Heart right ventricle (tissue), 16 donors: ENCODE measurements at places on chromosomes 6 and 20.
A peak's percentile ranks its signal among the peaks of the same experiment; 100 is the strongest.

GRCh38 chr6:118783931-118784550 lies 109.9 kb upstream of the ASF1A start:
- DNase-seq, result no peak

DNA sequence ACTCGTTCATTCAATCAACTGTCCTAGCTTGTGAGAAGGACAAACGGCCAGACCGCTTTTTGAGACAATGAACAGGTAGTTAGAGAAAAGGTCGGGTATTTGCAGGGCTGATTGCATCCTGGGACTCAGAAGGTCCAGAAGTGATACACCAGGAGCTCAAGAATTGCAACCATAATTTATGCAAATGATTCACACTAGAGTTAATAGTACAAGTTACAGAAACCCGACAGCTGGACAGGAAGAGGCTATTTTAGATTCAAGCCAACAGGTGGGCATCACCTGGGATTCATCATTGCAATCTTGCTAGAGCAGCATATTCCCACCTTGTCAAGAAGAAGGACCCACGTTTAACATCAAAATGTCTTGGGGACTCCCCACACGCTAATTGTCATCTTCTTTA lies 83.5 kb downstream of the TNFAIP3 start:
- no peak for DNase-seq

GRCh38 chr20:709991-710779 lies 34.6 kb upstream of the SCRT2 start:
- DNase-seq, result no peak

DNA sequence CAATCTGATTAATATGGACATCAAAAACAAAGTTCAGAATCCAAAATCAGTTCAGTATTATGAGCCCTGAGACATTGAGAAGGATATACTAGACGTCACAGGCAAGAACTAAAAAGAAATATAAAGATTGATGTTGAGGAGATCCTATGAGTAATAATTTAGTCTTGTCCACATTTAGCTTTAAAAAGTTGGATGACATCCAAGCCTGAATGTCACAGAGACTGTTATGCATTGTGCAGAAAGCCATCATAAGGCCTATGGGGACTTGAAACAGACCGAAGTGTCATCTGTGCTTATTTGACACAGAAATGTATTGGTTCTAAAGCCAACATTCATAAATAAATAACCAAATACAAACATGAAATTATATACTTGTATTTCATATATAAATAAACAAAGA lies 581.8 kb upstream of the MMS22L start:
- DNase-seq, result no peak

GRCh38 chr6:133191323-133191722 lies 49.8 kb upstream of the EYA4 start:
- DNase-seq, result no peak

- no peak for DNase-seq
Measured at GRCh38 chr20:53826597-53827291, 233.1 kb upstream of the ZNF217 start.

DNA sequence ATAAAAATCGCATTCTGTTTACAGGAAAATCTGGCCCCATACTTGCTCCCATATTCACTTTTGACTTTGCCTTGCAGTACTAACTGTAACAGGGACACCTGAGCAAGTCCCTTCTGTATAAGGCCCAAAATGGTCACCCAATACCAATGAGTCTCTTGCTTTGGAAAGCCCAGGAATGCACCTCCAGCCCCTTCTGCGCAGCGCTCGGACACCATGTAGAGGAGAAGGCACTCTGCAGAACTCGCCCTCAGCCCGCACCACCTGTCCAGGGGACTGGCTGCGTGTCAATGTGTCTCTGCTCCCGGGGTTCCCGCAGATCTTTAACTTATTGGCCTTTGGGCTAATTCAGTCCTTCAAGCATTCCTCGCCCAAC lies 746 bp upstream of the PRND start:
- DNase-seq, result no peak

- DNase-seq, result peak; percentile 7
Measured at GRCh38 chr6:46098678-46099077, 31.1 kb upstream of the ENPP4 start.

DNA sequence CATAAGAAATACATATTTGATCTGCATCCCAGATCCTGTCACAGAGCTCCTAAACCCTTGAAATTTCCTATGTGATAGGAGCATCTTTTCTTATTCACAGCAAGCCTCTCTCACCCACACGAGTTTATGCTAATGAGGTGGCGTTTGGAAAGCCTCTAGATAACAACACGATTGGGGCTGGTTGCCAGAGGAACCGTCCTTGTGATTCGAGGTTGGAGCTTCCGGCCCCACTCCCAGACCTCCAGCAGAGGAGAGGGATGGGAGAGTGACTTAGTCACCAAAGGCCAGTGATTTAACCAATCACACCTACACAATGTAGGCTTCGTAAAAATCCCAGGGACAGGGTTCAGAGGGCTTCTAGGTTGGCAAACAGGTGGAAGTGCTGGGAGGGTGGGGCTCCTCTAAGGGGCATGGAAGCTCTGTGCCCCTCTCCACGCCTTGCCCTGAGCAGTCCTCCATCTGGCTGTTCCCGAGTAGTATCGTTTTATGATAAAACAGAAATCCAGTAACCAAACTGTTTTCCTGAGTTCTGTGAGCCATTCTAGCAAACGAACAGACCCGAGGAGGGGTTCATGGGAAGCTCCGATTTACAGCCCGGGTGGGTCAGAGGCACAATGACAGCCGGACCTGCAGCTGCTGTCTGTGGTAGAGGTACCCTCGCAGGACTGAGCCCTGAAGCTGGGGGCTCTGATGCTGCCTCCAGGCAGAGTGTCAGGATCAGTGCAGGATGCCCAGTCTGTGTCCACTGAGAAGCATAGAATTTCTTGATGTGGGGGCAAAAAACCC lies 238.1 kb upstream of the ARID1B start:
- no peak for DNase-seq

- DNase-seq, result peak; percentile 22
Measured at GRCh38 chr6:105799056-105799455, 287.1 kb upstream of the PRDM1 start.

DNA sequence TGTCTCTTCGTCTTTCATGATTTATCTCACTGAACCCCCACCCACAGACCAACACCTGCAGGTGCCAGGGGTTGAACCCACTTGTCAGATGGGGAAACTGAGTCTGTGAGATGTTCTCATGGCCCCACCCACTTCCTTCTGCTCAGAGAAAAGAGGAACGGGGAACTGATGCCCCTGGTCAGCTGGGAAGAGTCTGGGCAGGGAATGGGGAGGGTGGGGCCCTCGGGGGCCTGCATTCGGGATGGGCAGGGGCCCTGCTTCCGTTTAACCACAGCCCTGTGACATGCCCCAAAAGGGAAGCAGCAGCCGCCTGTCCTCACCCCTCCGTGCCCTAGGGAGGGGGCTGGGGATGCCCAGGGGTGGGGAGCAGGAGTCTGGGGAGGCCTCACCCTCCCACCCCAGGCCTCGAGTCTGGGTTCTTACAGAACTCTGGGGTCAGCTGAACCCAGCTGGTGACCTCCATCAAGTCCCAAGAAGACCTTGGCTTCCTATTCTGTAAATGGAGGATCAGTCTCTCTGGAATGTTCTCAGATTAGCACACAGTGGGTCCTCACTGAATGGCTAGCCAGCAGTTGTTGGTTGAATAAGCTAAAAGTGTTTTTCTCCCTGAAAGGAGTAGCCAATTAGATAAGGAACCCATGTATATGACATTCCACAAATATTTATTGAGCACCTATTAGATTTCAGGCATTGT lies 81.5 kb downstream of the CEBPB start:
- no peak for DNase-seq

- peak; percentile 45 for DNase-seq
Measured at GRCh38 chr20:36792422-36792821, 18.9 kb upstream of the DSN1 start.

GRCh38 chr20:52204136-52204535 lies 12.6 kb upstream of the ZFP64 start:
- no peak for DNase-seq

DNA sequence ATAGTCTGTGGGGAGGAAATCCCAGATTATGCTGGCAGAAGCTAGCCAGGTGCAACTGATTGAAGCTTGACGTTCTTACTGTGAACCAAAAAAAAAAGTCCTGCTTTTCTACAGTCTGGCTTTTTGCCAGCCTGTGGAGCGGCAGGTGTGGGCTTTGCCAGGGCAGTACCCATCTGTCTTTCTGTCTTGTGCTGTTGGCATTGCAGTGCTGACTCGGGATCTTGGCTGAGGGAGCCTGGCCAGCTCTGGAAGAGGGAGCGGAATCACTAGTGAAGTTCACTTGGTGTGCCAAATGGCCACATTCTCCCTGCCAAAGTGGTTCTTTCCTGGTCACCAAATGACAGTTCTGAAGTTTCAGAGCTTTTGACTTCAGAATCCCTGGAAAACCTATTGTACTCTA lies 5.0 kb downstream of the KIF3B start:
- peak; percentile 52 for DNase-seq

GRCh38 chr20:25253606-25254275 lies 5.9 kb downstream of the PYGB start:
- no peak for DNase-seq

DNA sequence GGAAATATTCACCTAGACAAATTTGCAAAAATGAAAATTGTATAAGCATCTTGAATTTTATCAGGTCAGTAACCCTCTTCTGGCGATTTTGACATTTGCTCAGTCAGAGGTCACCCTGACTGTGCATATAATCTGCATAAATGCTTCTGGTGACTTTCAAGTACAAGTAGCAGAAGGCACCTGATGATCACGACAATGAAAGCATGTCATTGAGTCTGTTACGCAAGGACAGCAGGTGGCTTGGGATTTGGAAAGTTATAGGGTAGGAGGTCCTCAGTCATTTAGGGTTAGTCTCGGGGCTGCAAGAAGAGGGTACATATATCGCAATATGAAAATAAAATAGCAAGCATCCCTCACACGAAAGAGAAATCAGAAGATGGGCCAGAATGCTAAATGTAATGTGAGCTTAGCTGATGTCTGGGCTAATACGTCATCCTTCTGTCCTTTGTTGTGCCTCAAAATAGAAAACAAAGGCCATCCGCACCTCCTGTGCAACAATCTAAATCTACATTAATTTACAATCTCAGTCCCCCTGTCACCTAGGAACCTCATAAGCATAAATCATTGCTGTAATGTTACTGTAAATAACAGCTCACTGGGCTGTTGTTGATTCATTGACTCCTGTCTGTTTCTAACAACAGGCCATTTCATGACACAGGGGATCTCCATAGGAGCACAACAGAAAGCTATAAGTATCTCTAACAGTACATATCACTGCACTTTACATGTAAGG lies 155.2 kb upstream of the RSPO3 start:
- no peak for DNase-seq

GRCh38 chr6:13586603-13587542 lies 12.5 kb downstream of the SIRT5 start:
- no peak for DNase-seq

GRCh38 chr6:152223636-152224035 lies 413.5 kb downstream of the SYNE1 start:
- DNase-seq, result no peak

DNA sequence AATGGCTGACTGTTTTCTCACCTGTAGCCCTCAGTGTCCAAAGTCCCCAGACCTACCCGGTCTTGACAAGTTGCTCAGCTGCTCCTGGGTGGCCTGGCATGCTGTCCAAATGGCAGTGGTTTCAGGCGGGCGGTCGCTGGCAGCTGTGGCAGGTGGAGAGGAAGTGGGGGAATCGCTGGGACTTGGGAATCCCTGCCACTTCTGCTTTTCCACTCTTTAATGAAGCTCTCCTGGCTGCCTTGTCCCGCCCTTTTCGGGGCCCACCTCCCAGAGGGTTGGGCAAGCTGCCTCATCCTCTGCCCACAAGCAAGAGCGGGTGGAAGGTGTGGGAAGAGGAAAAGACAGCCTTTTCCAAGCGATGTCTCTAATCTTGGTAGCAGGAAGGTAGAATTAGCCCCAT lies at the start of gene OCSTAMP:
TSS of gene OCSTAMP (minus strand) at position 194 of the 400 bp plus-strand sequence. CDS start at position 100, 94 bp downstream.
- DNase-seq, result no peak

GRCh38 chr20:39378776-39379175 lies 416.6 kb downstream of the DHX35 start:
- DNase-seq, result peak; percentile 14

DNA sequence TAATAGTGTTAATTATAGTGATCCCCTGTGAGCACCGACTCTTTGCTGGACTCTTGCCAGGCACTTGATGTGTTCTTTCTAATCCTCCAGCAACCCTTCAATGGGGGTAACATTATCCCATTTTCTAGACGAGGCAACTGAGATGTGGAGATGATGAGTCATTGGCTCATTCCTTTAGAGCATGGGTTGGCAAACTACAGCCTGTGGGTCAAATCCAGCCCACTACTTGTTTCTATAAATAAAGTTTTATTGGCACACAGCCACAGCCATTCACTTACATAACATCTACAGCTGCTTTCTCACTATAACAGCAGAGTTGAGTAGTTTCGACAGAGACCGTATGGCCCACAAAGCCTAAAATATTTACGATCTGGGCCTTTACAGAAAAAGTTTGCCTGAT lies 249.5 kb upstream of the KCNG1 start:
- DNase-seq, result no peak

DNA sequence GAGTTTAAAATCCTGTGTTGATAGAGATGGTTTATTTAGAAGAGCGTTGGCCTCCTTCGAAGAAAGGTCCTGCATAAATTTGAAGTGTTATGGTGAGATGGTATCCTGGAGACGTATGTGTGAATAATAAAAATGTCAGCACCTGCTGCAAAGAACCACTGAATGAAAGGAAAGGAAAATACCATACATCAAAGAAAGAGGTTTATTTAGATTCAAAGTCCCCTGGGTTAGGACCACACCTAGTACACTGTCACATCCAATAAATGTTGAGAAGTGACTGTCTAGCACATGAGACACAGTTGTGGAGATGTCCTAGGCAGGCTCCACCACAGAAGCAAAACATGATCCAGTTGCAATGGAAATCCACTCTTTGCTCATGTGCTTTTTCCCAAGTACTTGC lies 214.7 kb downstream of the PAX1 start:
- DNase-seq, result no peak

DNA sequence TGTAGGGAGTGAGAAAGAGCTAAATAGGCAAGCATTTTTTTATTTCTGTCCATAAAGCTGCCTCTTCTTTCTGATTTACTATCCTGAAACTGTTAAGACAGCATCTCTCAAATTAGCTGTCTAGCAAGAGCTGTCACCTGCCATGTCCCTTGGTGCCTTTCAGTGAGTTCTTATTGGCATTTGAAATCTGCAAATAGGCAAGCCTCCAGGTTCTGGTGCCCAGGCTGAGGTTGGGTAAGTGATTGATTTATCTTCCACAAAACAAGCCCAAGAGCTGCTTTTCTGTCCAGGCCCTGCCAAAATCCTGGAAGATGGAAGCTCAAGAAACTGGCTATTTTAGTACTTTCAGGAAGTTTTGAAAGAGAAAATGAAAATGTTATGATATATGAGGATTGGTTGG lies 22.4 kb downstream of the MANEA start:
- DNase-seq, result no peak
